ENCODE measurements at places on chromosomes 3 and 15. TPM values are rescaled to one million over a fixed set of nuclear protein-coding genes. Genes with fewer than 3 reads are reported as not detected.

Gene AMT
- 3.9 TPM for total RNA-seq

Gene EPHA6
- total RNA-seq = 51.1 TPM

Gene CDHR4
- under 0.01 TPM for total RNA-seq

Gene GOLGA6L7
- total RNA-seq = not detected

Gene ALG1L2
- total RNA-seq = not detected

Gene LSAMP
- total RNA-seq = 97.1 TPM

Gene JAGN1
- total RNA-seq = 8.9 TPM

Gene EFCC1
- total RNA-seq = 0.25 TPM

Gene PSTPIP1
- total RNA-seq = not detected

Gene GHSR
- not detected for total RNA-seq

Gene CFAP161
- total RNA-seq = 2.2 TPM

Measured in temporal lobe (tissue), 4 donors.